ENCODE measurements at places on chromosomes 11 and 22.

DNA sequence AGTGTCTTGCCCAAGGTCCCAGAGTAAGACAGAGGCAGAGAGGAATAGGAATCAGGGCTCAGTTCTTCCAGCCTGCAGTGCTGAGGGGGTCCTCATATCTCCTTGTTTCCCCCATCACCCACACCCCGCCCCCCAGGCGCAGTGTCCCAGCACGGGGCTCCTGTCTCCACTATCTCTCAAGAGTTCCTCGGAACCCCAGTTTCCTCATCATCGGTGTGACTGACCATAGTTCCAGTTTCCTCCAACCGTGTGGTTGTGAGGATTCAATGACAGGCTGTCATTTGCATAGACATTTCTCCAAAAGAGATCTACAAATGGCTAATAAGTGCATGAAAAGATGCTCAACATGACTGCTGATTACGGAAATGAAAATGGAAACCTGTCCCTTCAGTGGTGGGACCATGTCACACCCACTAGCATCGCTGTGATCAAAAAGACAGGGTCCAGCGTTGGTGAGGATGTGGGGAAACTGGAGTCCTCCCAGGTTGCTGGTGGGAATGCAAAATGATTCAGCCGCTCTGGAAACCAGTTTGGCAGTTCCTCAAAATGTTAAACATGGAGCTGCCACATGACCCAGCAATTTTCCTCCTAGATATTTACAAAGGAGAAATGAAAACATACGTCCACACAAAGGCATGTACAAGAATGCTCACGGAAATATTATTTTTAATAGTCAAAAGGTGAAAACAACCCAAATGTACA is 31.8 kb upstream of the PDGFB start:
- no peak for DNase-seq

- no peak for DNase-seq
Observed at GRCh38 chr22:33829546-33830280, 90.6 kb downstream of the LARGE1 start.

- DNase-seq = no peak
Observed at GRCh38 chr11:133907216-133907615, 49.6 kb downstream of the IGSF9B start.

DNA sequence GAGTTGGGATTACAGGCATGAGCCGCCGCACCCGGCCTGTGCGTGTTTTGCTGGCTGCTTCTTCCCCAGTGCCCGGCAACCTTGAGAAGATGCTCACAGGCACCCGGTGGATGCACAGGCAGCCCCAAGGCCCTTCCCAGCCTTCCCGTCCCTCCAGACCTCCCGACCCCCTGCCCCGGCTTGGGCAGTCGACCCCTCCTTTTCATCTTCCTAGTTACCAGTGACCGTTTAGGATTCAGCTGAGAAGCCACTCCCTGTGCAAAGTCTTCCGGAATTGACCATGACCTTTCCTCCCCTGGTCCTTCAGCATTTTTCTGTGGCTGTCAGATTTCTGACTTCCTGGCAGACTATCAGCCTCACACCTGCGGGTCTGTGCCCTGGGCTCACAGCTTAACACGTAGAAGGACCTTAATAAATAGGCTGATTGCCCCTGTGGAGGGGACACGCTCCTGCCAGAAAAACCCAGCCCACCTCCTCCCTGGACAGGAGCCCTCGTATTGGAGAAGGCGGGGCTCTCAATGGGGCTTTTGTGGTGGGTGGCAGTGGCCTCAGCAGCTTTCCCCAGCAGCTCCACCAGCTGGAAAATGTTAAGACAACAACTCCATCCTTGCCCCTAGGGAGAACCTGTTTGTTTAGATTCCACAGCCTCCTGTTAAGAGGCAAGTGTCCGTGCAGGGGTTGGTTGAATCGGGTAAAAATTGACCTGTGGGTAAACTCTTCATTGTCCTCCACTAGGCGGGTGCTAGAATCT is 10.4 kb upstream of the ANO1 start:
- DNase-seq = no peak

- no peak for DNase-seq
Observed at GRCh38 chr11:87739766-87740165, 435.5 kb downstream of the RAB38 start.

GRCh38 chr11:11372461-11372860 is 19.4 kb upstream of the CSNK2A3 start:
- DNase-seq = no peak

DNA sequence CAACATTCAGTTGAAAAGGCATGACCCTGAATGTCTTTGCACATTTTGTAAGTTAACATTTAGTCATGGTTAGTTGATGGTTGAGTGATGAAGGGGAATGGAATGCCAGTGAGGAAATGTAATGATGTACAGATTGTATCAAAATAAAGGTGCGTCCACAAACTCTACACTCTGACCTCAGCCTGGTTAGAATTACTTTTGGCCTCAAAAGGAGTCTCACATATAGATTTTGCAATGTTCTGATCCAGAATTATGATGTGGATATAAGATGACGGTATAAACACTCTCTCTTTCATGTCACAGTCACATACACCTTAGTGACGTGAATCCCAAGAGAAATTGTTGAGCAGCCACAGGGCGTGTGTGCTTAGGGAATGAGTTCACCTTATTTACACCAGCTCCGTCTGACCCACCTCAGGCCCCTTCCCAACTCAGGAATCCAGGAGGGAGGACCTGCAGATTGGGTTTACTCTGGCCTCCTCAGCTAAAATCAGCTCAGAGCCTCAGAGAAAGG is 100.1 kb downstream of the RDX start:
- DNase-seq = no peak

DNA sequence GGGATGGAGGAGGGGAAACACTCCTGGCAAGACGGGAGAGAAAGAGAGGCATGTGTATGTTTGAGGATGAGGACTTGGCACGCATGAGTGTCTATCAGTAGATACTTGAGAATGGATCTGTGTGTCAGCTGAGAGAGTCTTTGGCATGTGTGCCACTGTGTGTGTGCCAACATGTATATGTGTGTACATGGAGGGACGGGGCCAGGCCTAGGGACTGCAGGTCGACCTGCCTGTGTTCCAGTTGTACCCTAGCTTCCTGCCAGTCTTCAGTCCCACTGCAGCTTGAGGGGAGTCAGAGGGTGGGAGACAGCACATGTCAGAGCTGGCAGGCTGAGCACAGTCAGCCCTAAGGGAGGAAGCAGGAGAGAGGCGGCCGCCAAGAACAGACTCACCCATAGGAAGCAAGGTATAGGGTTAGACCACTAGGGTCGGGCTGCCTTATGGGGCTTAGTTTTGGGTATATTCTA is 5.6 kb downstream of the CLCF1 start:
- DNase-seq = no peak

- no peak for DNase-seq
Observed at GRCh38 chr22:35631597-35631996, 14.5 kb upstream of the MB start.

- DNase-seq = no peak
Observed at GRCh38 chr11:119673052-119673758, 55.8 kb downstream of the NECTIN1 start.

DNA sequence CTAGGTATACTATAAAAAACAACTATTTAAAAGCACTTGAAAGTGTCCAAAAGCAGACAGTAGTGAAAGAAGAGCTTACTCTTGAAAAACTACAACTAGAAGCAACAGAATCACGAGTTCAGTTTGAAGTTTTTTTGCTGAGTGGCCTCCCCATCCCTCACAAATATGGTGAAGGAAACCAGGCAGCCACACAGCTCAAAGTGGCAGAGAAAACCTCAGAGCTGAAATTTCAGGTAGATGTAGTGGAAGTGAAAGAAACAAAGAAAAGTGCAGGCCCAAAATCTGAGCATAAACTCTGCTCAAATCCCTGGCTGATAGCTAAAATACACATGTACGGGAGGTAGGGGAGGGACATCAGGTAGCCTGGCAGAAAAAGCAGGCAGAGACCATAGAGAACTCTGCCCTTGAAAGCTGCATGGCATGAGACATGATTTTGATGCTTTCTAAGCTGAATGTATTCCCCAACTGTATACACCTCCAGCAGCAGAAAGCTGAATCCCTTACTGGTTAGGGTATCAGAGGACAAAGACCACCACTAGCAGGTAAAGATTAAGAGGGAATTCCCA is 12.1 kb downstream of the BTBD10 start:
- DNase-seq = no peak

- no peak for DNase-seq
Observed at GRCh38 chr11:25943777-25944661, 387.9 kb upstream of the ANO3 start.

GRCh38 chr11:69516526-69516925 is 35.1 kb downstream of the LINC01488 start:
- no peak for DNase-seq

GRCh38 chr22:48752451-48753380 is 1075.0 kb downstream of the BRD1 start:
- DNase-seq = no peak

Data from NCI-H187 (cell line).